ENCODE measurements at places on chromosomes 1 and 21. TPM values are rescaled to one million over a fixed set of nuclear protein-coding genes. Genes with fewer than 3 reads are reported as not detected.

ALPL gene
- total RNA-seq, result 1.2 TPM

CCDC27 gene
- total RNA-seq, result not detected

CD1D gene
- total RNA-seq, result 0.83 TPM

SPATA45 gene
- total RNA-seq, result not detected

DNAJC28 gene
- total RNA-seq, result 1.6 TPM

PROK1 gene
- total RNA-seq, result not detected

CHIA gene
- not detected for total RNA-seq

COPA gene
- total RNA-seq, result 108 TPM

TSSK3 gene
- total RNA-seq, result not detected

Data from esophagus muscularis mucosa (tissue), 4 donors.